ENCODE measurements at places on chromosomes 2 and 18.

DNA sequence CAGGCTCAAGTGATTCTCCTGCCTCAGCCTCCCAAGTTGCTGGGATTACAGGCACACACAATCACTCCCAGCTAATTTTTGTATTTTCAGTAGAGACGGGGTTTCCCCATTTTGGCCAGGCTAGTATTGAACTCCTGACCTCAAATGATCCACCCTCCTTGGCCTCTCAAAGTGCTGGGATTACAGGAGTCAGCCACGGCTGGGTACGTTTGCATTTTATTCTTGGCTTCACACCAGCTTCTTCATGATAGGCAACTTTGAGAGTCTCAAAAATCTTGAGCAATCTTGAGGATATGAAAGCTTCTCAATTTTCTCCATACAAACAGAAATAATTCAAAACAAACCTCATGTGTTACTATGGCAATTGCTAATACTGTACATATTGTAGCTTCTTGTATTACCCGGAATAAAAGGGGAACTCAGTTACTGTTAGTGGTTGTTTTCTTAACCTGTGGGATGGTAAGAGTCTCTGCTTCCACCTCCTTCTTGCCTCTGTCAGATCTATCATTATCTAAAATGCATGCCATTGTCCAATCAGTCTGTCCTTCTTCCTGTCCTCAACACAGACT is 102.9 kb upstream of the SYT4 start:
- no peak for DNase-seq

- DNase-seq, result no peak
These were observed 133.4 kb upstream of the LRRTM1 start for GRCh38 chr2:80437959-80438358.

- no peak for DNase-seq
These were observed 317.9 kb upstream of the VRK2 start for GRCh38 chr2:57728691-57729090.

GRCh38 chr2:217167531-217167930 is 307.7 kb upstream of the TNP1 start:
- DNase-seq, result no peak

GRCh38 chr2:5089409-5089808 is 602.8 kb upstream of the SOX11 start:
- DNase-seq, result no peak

GRCh38 chr2:73827018-73827417 is 1.7 kb upstream of the STAMBP start:
- DNase-seq, result no peak

DNA sequence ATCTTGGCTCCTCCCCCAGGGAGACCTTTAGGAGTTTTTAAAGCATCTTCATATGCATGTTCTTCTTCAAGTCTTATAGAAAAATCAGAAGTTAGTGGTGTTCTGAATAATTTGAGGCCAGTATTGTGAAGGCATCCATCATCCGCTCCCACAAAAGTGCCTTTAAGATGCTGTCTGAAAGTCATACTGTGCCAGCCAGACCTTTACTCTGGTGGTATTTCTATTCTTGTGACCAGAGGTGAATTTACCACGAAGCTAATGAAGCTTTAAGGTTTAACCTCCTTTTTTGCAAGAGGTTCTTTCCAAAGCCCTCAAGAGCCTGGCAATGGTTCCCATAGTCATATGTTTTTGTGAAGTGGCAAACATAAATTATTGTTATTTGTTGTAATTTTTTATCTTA is 54.3 kb downstream of the SLC40A1 start:
- DNase-seq, result no peak

DNA sequence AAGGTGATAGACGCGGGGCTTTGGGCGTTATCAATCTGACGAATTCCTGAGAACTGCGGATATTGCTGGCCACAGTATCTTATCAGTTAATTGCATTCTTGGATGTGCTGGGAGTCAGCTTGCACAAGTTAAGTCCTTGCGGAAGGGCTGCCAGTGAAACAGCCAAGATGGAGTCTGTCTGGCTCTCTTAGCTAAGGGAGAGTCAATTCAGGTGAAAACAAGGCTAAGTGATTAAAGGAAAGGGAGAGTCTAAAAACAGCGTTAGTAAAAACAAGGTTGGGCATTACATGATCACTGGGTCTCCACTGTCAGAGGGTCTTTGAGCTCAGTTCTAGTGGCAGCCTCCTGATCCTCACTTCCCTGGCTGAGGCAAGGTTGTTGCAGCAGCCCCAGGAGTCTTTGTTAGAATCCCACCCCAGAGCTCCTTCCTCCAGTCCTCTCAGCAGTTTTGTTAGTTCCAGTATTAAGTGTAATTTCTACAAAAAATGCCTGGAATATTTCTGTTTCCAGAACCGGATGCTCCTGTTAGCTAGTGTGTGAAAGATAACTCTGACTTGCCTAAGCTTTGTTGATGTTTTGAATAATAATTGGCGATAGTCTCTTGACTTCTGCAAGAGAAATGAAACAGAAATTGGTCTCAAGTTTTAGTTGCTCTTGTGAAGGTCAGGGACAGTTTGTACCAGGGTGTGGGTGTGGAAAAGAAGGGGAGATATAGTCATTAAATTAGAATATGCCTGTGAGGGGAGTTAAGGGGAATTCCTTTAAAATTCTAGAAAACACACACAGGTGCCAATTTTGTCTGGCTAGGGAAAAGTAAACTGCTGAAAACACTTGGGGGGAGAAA is 10.6 kb downstream of the CFLAR start:
- DNase-seq, result no peak

DNA sequence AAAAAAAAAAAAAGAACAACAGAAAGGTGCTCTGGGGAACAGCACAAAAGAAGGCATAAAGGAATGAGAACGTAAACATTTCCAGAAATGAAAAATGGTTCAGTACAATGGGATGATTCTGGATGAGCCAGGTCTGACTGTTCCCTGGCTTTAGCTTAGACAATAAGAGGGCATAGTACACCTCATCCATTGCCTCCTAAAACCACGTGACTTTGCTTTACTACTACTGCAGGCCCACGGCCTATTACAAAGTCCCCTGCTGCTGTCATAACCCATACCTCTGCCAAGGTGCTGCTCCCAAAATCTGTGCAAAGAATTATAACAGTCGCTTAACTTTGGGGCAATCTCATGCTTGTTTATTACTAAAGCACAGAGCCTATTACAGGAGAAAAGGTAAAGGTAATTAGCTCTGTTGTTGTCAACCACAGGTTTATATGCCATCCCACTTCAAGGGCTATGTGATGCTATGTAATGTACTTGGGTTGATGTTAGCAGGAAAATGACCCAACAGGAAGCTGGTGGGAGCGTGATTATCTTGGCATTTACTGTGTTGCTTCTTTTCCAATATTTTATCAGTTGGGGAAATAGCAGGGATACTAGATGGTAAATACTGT is 26.8 kb downstream of the STK17B start:
- no peak for DNase-seq

DNA sequence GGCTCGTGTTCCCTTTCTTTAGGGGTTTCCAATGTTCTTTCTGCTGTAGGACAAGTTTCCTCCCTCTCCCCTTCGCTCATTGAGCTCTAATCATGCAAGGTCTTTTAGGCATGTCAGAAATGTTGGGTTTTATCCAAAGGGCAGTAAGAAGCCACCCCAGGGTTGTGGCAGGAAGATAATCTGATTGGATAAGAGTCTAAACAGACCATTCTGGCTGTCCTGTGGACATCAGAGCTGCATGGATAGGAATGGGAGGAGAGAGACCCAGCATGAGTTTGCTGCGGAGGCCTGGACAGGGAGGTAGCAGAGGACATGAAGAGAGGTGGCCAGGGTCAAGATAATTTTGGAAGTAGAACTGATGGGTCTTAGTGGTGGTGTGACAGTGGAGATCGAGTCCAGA is 88.2 kb downstream of the ACKR3 start:
- DNase-seq, result no peak

- DNase-seq, result no peak
These were observed 143.5 kb upstream of the LMAN1 start for GRCh38 chr18:59502274-59503175.

GRCh38 chr2:40384714-40385113 is 67.2 kb downstream of the SLC8A1 start:
- DNase-seq, result no peak

Data from central memory CD4-positive, alpha-beta T cell (primary cell).